Thoracic aorta (tissue), 2 donors: ENCODE measurements at places on chromosomes 2 and 18. TPM values are rescaled to one million over a fixed set of nuclear protein-coding genes. Genes with fewer than 3 reads are reported as not detected.

GRCh38 chr18:53153800-53154199 is 813.8 kb downstream of the DCC start:
- no peak overlapping the region for H3K4me3 ChIP-seq
- no peak overlapping the region for H3K27ac ChIP-seq
- no peaks in the 10 kb centered on the region for H3K4me1 ChIP-seq
- H3K36me3 ChIP-seq = no peaks in the 10 kb centered on the region
- DNase-seq = no peak
- H3K27me3 ChIP-seq = no peaks in the 10 kb centered on the region

DNA sequence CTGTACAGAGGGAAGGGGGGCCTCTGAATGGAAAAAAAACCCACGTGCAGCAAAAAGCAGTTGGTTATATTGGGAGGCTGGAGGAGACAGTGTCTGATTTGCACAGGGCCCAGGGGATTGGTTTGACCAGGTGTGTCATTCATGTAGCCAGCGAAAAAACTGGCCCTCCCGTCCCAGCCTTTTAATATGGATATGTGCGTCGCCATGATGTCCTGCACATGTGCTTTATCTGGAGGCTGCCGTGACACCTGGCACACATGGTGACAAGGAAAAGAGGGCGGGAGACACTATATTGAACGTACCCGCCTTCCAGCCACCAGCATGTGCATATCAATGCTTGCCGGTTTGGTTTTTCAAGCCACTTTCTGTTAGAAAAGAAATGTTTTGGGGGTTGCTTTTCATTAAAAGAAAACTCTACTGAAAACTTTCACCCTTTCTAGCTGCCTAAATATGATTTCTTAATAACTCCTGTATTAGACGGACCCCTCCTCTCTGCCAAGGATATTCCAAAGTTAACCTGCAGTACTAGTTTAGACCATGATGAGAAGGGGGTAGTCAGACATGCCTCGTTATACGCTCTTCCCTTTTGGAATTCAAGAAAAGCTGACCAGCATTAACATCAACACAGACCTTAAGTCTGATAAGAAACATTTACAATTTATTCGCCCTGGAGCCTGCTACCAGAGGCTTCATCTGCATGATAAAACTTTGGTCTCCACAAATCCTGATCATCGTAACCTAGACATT is 16.2 kb downstream of the SLC25A52 start:
- H3K4me1 ChIP-seq = no peaks in the 10 kb centered on the region
- DNase-seq = no peak
- H3K27me3 ChIP-seq = no peaks in the 10 kb centered on the region
- no peak overlapping the region for H3K4me3 ChIP-seq
- no peak overlapping the region for H3K27ac ChIP-seq
- H3K36me3 ChIP-seq = no peaks in the 10 kb centered on the region

- H3K36me3 ChIP-seq = no peaks in the 10 kb centered on the region
- H3K27ac ChIP-seq = no peak overlapping the region
- no peaks in the 10 kb centered on the region for H3K4me1 ChIP-seq
- no peak for DNase-seq
- no peak overlapping the region for H3K4me3 ChIP-seq
- no peaks in the 10 kb centered on the region for H3K27me3 ChIP-seq
Observed at GRCh38 chr2:92074549-92074898, 2796.7 kb upstream of the TEKT4 start.

DNA sequence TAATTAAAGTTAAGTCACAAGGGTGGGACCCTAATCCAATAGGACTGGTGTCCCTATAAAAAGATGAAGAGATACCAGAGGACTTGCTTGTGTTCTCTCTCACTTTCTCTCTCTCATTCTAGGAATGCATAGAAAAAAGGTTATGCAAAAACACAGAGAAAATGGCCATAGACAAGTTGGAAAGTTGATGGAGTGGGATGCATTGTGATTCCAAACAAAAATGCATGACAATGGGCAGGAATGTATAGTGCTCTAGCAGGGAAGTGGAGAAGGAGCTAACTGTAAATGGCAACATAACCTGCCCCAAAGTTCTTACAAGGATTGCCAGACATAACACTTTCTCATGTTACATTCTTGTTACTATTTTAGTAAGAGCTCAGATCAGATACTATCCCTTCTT is 301.6 kb upstream of the LRATD1 start:
- no peak overlapping the region for H3K27ac ChIP-seq
- H3K27me3 ChIP-seq = no peaks in the 10 kb centered on the region
- H3K4me1 ChIP-seq = no peaks in the 10 kb centered on the region
- DNase-seq = no peak
- H3K4me3 ChIP-seq = no peak overlapping the region

DNA sequence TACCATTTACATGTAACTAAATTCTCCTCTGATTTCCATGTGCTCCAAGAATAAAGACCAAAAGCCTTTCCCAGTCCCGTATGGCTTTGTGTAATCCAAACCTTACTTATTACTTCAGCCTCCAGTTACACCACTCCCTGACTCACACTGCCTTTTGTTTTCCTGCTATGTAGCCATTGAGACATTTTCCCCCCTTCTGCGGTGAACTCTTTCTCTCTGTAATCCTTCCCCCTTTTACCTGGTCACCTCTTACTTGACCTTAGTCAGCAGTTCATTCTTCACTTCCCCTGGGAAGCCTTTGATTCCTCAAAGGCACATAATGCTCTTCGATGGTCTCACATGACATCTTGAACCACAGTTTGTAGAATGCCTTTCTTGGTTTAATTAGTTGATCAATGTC is 256.0 kb upstream of the FANCL start:
- DNase-seq = no peak
- no peaks in the 10 kb centered on the region for H3K4me1 ChIP-seq
- H3K27ac ChIP-seq = no peak overlapping the region
- no peaks in the 10 kb centered on the region for H3K36me3 ChIP-seq
- H3K4me3 ChIP-seq = no peak overlapping the region

DNA sequence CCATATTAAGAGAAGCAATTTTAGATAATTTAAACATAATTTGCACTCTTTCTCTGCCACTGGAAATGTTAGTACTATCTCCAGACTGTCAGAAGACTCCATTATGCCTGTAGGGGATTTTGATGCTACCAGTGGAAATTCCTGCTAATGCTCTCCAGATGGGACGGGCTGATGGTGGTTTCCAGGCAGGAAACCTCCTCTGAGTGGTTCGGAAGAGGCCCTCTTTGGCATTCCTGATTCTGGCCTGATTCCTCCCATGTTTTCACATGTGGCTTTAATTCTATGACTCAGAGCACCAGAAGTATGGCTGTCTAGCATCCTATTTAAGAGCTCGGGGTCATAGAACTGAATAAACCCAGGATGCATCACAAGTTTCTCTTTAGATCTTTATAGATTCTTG is 70.9 kb upstream of the ST6GAL2 start:
- no peak for DNase-seq
- H3K4me3 ChIP-seq = no peak overlapping the region
- no peak overlapping the region for H3K27ac ChIP-seq
- no peaks in the 10 kb centered on the region for H3K36me3 ChIP-seq
- H3K27me3 ChIP-seq = no peaks in the 10 kb centered on the region

GRCh38 chr2:162581959-162582798 is 238.2 kb downstream of the GCA start:
- no peaks in the 10 kb centered on the region for H3K27me3 ChIP-seq
- no peaks in the 10 kb centered on the region for H3K4me1 ChIP-seq
- no peak overlapping the region for H3K27ac ChIP-seq
- DNase-seq = no peak
- no peak overlapping the region for H3K4me3 ChIP-seq

- peaks cover 22% of the 10 kb centered on the region for H3K4me1 ChIP-seq
- H3K4me3 ChIP-seq = no peak overlapping the region
- H3K27ac ChIP-seq = no peak overlapping the region
- H3K36me3 ChIP-seq = no peaks in the 10 kb centered on the region
- no peak for DNase-seq
Observed at GRCh38 chr2:220273082-220273481, 645.7 kb downstream of the SLC4A3 start.

GRCh38 chr2:173184031-173185004 is 108.7 kb downstream of the MAP3K20 start:
- H3K4me1 ChIP-seq = peaks cover 65% of the 10 kb centered on the region
- H3K4me3 ChIP-seq = no peak overlapping the region
- no peaks in the 10 kb centered on the region for H3K36me3 ChIP-seq
- peak overlapping the region; percentile 91 for H3K27ac ChIP-seq
- H3K27me3 ChIP-seq = no peaks in the 10 kb centered on the region
- DNase-seq = peak; percentile 70

GRCh38 chr2:66488946-66489345 is 54.0 kb downstream of the MEIS1 start:
- H3K36me3 ChIP-seq = no peaks in the 10 kb centered on the region
- H3K4me1 ChIP-seq = peaks cover 33% of the 10 kb centered on the region
- no peaks in the 10 kb centered on the region for H3K27me3 ChIP-seq
- H3K27ac ChIP-seq = no peak overlapping the region

- no peaks in the 10 kb centered on the region for H3K4me1 ChIP-seq
- H3K27me3 ChIP-seq = no peaks in the 10 kb centered on the region
- no peak for DNase-seq
- H3K36me3 ChIP-seq = no peaks in the 10 kb centered on the region
Observed at GRCh38 chr2:9919512-9919911, 32.0 kb upstream of the GRHL1 start.

GRCh38 chr2:206978746-206979145 is 39.4 kb downstream of the CPO start:
- peak overlapping the region; percentile 4 for H3K27ac ChIP-seq
- H3K4me1 ChIP-seq = peaks cover 34% of the 10 kb centered on the region
- DNase-seq = no peak
- no peaks in the 10 kb centered on the region for H3K36me3 ChIP-seq
- no peaks in the 10 kb centered on the region for H3K27me3 ChIP-seq

DNA sequence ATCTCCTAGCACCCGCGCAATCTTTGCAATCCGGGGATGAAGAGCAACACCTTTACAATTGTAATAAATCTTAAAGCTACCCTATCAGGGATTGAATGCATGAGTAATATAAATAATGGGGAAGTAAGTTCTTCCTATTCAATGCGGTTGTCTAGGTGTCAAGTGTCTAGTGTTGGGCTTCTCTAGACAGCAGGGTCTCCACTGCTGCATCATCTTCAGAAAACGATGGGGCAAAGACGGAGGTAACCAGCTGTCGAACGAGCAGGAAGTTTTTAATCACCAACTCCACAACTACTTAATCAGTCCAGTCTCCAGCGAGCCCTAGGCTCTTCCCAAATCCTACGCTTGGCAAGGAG is 573 bp downstream of the STAM2 start:
- H3K4me3 ChIP-seq = peak overlapping the region; percentile 80
- DNase-seq = no peak
- H3K4me1 ChIP-seq = peaks cover 39% of the 10 kb centered on the region
- H3K27ac ChIP-seq = peak overlapping the region; percentile 95

GRCh38 chr18:54871231-54871630 is 43.0 kb downstream of the RAB27B start:
- H3K36me3 ChIP-seq = no peaks in the 10 kb centered on the region
- no peaks in the 10 kb centered on the region for H3K4me1 ChIP-seq
- no peak overlapping the region for H3K4me3 ChIP-seq
- DNase-seq = no peak

- H3K27me3 ChIP-seq = no peaks in the 10 kb centered on the region
- DNase-seq = no peak
- peaks cover 12% of the 10 kb centered on the region for H3K4me1 ChIP-seq
Observed at GRCh38 chr2:120350080-120350479, 4.1 kb downstream of the INHBB start.

DNA sequence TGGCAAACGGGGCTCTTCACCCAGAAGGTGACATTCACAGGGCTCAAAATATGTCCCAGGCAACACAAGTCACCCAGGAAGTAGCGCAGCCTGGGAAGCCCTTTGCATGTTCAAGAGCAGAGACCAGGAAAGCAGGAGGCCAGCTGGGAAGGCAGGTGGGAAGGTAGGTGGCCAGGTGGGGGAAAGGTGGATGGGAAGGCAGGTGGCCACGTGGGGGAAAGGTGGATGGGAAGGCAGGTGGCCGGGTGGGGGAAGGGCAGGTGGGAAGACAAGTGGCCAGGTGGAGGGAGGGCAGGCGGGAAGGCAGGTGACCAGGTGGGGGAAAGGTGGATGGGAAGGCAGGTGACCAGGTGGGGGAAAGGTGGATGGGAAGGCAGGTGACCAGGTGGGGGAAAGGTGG is 102.7 kb downstream of the ZNF516 start:
- no peaks in the 10 kb centered on the region for H3K27me3 ChIP-seq
- no peaks in the 10 kb centered on the region for H3K36me3 ChIP-seq
- no peak overlapping the region for H3K27ac ChIP-seq
- H3K4me3 ChIP-seq = no peak overlapping the region
- DNase-seq = no peak

DNA sequence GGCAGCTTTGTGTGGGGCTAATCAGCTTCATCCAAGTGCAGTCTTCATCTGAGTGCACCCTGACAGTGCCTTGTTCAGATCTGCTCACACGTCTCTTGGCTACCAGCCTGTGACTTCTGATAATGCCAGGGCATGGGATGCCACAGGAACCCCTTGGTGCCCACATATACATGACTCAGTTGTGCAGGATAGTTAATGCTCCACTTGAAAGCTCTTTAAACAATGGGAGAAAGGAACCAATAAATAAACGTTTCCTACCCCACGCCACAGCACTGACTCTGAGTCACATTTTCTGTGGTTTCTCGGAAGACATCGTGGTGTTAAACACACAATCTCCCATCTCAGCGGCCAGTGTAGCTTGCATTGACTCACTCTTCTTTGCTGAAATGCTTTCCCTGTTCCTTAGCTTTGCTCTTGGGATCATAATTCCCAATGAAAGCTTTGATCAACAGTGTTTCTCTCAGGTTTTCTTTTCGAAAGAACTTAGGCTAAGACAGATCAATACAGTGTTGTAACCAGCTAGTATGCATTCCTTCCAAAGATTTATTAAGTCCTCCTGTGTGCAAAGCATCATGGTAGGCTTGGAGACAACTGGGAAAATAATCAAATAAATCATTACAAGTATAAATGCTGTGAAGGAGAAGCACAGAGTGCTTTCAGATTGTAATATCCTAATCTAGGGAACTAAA is 142.0 kb downstream of the COPS8 start:
- no peaks in the 10 kb centered on the region for H3K36me3 ChIP-seq
- no peak for DNase-seq

- no peaks in the 10 kb centered on the region for H3K27me3 ChIP-seq
- no peaks in the 10 kb centered on the region for H3K4me1 ChIP-seq
- no peaks in the 10 kb centered on the region for H3K36me3 ChIP-seq
- no peak overlapping the region for H3K27ac ChIP-seq
- no peak for DNase-seq
Observed at GRCh38 chr2:15155959-15156574, 405.1 kb downstream of the NBAS start.

DNA sequence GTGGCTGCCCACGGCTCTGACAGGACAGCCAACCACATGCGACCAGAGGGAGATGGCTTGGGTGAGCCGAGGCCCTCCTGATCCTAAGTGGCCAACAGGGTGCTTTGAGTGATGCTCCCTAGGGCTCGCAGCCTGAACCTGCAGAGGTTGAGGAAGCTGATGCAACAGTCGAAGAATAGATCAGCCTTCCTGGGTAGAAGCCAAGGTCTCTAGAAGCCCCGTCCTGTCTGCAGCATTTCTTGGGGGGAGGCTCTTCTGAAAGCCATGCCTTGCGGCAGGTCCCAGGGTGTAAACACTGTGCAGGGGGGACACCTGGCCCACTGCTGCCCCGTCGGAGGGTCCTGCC is 136.4 kb downstream of the HDAC4 start:
- peaks cover 33% of the 10 kb centered on the region for H3K4me1 ChIP-seq
- H3K36me3 ChIP-seq = no peaks in the 10 kb centered on the region
- peak overlapping the region; percentile 89 for H3K27ac ChIP-seq
- H3K27me3 ChIP-seq = no peaks in the 10 kb centered on the region
- no peak overlapping the region for H3K4me3 ChIP-seq

- H3K36me3 ChIP-seq = no peaks in the 10 kb centered on the region
- DNase-seq = no peak
- H3K27me3 ChIP-seq = no peaks in the 10 kb centered on the region
- peaks cover 68% of the 10 kb centered on the region for H3K4me1 ChIP-seq
Observed at GRCh38 chr2:152580714-152581113, 136.5 kb downstream of the PRPF40A start.

FNDC4 gene
- 37.1 TPM for total RNA-seq

COBLL1 gene
- total RNA-seq = 62.0 TPM

ATP6V1C2 gene
- total RNA-seq = not detected

SPATA3 gene
- not detected for total RNA-seq

VWA3B gene
- not detected for total RNA-seq

HNMT gene
- 67.2 TPM for total RNA-seq
